CD4-positive, CD25-positive, alpha-beta regulatory T cell (primary cell): ENCODE measurements at places on chromosomes 2 and 18. TPM values are rescaled to one million over a fixed set of nuclear protein-coding genes. Genes with fewer than 3 reads are reported as not detected.

Gene CXCR2
- polyA plus RNA-seq: not detected

Gene MBP
- polyA plus RNA-seq: 134 TPM

Gene CYP27A1
- not detected for polyA plus RNA-seq

Gene PSME4
- 5.8 TPM for polyA plus RNA-seq

Gene UGT1A4
- polyA plus RNA-seq: not detected
